CD4-positive, CD25-positive, alpha-beta regulatory T cell (primary cell): ENCODE measurements at places on chromosomes 13 and 19.
A peak's percentile ranks its signal among the peaks of the same experiment; 100 is the strongest.

GRCh38 chr19:29079356-29080032 lies 133.5 kb downstream of the UQCRFS1 start:
- DNase-seq, result no peak

- no peak for DNase-seq
These were observed 164.8 kb upstream of the ZNF536 start for GRCh38 chr19:30207357-30207756.

GRCh38 chr13:26132756-26133155 lies 80.9 kb upstream of the SHISA2 start:
- no peak for DNase-seq

GRCh38 chr19:12936582-12936981 lies 1.8 kb upstream of the CALR start:
- no peak for DNase-seq

GRCh38 chr13:36282821-36283432 lies 14.7 kb downstream of the CCDC169 start:
- peak; percentile 7 for DNase-seq
